Breast epithelium (tissue), 4 donors: ENCODE measurements at places on chromosomes 7 and 10. TPM values are rescaled to one million over a fixed set of nuclear protein-coding genes. Genes with fewer than 3 reads are reported as not detected.

GARS1 gene
- total RNA-seq = 50.9 TPM

HUS1 gene
- total RNA-seq = 31.5 TPM

SFMBT2 gene
- total RNA-seq = 22.8 TPM

GRCh38 chr7:100489824-100490223 lies 6.1 kb downstream of the NYAP1 start:
- no peak for DNase-seq

DNA sequence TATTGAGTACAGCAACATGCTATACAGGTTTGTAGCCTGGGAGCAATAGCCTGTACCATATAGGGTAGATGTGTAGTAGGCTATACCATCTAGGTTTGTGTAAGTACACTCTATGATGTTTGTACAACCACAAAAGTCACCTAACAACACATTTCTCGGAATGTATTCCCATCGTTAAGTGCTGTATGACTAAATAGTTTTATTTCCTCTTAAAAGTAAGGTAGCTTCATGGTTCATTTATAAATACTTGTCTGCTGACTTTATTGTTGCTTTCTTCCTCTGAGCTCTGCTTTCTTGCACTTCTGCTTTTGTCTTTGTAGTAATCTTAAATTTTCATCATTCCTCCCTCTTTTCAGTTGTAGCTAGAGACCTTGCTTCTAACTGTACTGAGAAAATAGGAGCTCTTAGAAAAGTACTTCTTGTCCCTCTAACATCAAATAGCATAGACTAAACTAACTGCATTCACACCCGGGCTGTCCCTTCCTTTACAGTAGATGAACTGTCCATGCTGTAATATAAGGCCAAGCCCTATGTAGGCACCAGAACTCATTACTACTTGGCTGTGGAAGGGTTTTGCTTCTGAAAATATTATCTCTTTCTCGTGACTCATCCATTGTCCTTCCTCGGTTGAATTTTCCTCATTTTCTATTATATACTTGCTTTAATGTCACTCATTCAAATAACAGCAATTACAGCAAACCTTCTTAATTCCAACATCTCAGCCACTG lies 55.4 kb upstream of the FAM3C start:
- DNase-seq = no peak

GRCh38 chr7:30557245-30557644 lies 37.4 kb upstream of the GARS1 start:
- DNase-seq = no peak

DNA sequence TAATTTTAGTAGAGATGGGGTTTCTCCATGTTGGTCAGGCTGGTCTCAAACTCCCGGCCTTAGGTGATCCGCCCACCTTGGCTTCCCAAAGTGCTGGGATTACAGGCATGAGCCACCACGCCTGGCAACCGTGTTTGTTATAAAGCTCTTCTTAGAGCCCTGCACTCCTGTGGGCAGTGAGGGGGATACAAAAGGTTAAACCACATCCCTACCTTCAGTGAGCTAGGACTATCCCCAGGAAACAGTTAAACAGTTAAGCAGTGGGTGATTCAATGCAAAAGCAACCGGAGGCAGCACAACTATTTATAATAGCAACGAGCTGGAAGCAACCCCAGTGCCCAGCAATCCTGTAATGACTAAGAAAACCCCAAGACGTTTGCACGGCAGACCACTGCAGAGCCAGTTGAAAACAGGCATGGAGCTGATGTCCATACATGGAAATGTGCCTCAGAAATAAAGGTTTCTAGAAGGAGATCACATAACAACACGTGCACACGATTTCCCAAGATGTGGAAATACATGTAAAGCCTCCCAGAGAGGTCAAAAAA lies 107.2 kb upstream of the LYZL2 start:
- no peak for DNase-seq

GRCh38 chr7:100019908-100020307 lies 4.5 kb downstream of the ZKSCAN1 start:
- no peak for DNase-seq

DNA sequence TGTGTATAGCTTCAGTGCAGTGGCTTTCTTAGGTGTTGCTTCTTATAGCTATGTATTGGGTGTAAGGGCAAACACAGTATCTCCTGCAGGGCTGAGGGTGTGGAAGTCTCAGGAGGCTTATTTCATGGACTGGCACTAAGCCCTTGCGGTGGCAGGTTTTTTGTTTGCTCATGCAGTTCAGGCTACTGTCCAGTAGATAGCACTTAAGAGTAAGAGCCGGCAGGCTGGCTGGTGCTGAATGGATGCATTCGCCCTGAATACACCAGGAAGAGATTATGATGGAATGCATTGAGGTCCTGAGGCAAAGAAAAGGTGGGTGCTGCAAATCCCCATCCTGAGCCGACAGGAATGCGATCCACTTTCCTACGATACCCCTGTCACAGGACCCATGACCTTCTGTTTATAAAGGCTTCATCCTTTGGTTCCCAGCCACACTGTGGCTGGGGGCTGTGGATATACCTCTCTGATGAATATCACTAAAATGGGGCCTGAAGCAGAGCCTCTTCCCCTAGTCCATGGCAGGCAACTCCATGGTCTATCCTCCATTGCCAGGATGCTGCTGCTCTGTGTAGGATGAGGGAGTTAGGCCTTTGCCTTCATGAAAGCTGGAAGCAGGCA lies 44.9 kb downstream of the ANXA8 start:
- DNase-seq = peak; percentile 38

DNA sequence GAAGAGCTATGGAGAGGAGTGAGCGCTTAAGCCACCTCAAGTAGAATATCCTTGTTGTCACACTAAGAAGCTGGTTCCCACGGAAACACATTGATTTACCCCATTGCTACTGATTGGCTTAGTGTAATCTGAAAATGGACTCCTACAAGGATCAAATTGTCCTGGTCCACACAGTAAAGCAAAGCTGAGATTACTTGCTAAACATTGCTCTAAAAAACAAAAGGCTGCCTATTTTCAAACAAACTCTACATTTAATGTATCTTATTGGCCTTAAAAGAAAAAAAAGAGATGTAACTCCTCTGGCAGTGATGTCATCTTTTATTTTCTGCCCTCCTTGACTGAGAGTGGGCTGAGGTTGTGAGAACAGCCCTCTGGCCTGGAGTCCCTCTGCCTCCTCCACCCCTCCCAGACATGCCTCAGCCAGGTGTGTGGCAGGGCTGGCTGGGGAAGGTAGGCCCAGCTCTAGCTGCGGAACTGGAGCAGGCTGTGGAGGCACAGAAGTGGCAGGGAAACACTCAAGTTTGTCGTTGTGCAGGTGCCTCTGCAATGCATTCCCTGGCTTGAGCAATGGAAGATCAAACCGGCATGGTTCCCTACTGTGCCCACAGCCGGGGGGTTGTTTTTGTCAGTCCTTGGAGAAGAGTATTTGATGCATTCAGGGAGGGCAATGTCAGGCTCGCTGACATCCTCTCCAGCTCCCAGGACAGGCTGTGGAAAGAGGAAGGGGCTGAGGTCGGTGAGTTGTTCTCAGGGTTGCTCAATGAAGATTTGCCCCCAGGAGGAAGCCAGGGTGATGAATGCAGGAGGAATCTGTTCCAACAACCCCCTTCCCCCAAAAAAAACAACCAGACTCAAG lies 9.1 kb downstream of the KLF6 start:
- DNase-seq = peak; percentile 71

GRCh38 chr7:24318326-24318725 lies 34.3 kb downstream of the NPY start:
- no peak for DNase-seq

DNA sequence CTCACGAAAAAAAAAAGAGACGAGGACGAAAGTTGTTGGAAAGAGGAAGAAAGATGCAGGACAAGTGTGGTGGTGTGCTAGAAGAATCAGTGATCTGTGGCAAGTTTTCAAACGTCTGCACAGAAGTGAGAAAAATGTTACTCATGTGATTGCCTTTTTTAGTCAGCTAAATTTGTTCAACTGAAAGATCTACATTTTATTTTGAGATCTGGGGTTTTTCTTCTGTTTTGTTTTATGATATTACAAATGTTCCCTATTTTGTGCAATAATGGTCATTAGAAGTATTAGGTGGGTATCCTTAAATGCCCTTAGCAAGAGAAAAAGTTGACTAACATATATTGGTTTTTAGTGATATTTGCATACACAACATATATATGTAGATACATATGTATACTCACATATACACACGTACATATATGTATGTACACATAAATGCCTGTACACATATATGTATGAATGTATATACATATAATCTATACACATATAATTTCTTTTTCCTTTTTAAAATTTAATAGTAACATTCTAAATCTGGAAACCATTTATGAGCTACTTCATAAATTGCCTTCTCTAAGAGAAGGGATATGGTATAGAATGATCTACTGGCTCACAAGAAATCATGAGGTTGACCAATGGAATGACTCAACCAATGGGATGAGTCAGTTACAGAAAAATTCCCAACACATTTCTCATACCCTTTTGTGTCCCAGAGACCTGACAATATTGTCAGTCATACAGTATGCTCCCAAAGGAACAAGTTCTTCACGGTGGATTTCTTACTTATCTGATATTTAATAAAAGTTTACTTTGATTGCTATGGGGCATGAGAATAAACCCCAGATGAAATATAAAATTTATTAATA lies 38.4 kb downstream of the SLC39A12 start:
- DNase-seq = no peak

DNA sequence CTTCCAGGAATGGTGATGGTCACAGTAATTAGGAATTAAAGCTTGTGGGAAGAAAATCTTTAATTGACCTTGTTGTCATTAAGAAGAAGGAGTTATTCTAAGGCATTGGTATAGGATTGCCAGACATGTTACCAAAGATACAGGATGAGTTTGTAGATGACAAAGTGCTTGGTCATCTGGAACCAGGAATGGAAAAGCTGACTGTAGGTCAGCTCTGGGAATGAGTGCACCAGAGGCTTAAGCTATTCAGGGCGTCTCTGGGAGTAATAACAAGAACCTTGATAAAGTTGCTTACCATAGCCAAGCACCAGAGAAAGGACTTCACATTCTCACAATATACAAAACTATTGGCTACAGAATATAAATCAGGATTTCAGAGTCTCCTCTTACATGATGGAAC lies 89.0 kb downstream of the PHTF2 start:
- DNase-seq = no peak

DNA sequence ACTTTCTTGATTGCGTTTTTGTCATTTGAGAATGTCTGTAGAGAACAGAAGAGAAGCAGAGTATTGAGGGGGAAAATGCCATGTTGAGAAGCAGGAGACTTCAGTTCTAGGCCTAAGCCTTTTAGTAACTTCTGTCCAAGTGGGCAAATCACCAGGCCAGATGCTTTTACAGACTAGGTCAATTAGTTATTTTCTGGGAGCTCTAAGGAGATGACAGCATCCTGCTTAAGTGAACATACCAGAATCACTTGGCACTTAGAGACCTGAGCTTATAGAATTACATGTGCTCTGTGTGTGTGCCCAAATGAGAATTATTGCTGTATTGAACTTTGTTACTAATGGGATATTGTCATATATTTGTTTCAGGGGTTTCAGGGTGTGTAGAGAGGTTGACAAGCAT lies 24.0 kb downstream of the AGK start:
- no peak for DNase-seq

GRCh38 chr10:22447068-22447467 lies 101.8 kb downstream of the SPAG6 start:
- DNase-seq = no peak
